Kidney glomerular epithelial cell (primary cell): ENCODE measurements at places on chromosomes 1 and 21.

DNA sequence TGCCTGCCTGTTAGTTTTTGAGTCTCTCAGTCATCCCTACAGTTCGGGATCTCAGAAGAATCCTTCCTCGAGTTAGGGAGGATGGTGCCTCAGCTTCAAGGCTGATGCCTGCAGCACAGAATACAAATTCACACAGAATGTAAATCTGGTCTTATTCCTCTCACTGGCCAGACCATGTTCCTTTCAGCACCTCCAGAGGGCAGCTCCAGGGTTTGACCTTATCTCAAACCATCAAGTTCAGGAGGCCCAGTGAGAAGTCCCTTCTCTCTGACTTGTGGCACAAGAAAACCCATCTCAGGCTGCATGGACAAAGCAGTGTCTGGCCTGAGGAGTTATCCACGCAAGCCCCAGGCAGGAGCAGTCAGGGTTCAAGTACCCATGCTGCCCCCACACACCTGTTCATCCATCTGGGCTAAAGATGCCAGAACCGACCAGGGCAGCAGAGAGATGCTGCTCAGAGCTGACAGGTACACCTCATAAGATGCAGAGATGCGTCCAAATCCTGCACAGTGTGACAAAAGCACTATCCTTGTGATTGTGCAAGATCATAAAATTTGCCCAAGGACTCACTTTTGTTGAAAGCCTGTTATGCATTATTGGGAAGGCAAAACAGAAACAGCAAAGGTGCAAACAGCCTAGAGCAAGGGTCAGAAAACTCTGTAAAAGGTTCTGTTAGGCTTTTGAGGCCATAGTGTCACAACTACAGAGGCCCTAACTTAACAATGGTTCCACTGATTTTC lies 49.8 kb downstream of the BCAR3 start:
- no peak for DNase-seq

DNA sequence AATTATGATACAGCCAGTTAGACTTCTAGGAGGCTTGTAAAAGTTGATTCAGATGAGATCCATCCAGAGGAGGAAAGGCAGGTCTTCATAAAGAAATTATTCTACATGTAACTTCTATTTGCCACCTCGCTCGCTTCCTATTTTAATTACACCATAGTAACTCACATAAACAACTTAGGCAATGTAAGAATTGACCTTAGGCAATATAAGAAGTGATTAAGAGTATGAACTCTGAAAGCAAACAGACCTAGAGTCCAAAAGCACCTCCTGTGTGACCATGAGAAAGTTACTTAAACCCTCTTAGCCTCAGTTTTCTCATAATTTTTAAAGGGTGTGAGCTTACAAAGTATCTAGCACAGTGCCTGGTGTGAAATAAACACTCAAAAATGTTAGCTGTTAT lies 192.7 kb upstream of the NFIA start:
- no peak for DNase-seq

DNA sequence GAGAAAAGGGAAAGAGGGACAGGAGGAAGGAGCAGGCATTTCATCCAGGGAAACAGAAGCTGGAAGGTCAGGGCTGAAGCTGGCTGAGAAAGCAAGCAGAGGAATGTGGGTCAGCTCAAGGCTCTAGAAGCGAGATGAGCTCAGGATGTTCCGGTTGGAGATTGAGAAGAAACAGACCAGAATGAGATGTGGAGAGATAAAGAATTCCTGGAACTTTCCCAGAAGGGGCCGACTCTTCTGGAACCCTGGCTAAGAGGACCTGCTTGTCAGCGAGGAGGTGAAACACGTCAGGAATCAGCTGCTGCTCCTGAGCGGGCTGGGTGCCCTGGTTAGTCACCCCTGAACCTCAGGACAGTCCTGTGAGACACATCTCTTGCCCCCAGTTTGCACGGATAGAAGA lies 75.9 kb downstream of the HUNK start:
- DNase-seq, result no peak

GRCh38 chr21:43267391-43268085 lies 98.7 kb downstream of the CRYAA start:
- no peak for DNase-seq

DNA sequence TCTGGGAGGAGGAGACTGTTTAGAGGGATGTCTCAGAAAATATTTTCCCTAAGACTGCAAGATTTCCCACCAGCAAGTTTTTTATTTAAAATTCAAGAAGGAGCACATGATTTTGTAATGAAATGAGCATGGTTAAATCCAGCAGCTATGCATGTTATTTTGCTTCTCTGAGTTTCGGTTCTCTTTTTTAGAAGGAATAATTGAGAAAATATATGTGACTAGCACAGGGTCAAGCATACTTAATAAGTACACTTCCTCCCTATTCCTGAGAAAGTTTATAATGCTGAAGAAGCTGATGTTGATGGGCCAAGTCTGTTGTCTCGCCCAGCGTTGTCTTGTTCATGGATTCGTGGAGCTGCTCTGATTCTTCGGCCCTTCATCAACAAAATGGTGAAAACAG lies 51.2 kb downstream of the EXO1 start:
- no peak for DNase-seq

- DNase-seq, result no peak
Measured at GRCh38 chr1:76824106-76824505, 43.2 kb upstream of the ST6GALNAC5 start.

GRCh38 chr1:194512957-194513356 lies 1326.5 kb upstream of the B3GALT2 start:
- no peak for DNase-seq

- DNase-seq, result no peak
Measured at GRCh38 chr1:89986020-89986419, 8.9 kb upstream of the ZNF326 start.

DNA sequence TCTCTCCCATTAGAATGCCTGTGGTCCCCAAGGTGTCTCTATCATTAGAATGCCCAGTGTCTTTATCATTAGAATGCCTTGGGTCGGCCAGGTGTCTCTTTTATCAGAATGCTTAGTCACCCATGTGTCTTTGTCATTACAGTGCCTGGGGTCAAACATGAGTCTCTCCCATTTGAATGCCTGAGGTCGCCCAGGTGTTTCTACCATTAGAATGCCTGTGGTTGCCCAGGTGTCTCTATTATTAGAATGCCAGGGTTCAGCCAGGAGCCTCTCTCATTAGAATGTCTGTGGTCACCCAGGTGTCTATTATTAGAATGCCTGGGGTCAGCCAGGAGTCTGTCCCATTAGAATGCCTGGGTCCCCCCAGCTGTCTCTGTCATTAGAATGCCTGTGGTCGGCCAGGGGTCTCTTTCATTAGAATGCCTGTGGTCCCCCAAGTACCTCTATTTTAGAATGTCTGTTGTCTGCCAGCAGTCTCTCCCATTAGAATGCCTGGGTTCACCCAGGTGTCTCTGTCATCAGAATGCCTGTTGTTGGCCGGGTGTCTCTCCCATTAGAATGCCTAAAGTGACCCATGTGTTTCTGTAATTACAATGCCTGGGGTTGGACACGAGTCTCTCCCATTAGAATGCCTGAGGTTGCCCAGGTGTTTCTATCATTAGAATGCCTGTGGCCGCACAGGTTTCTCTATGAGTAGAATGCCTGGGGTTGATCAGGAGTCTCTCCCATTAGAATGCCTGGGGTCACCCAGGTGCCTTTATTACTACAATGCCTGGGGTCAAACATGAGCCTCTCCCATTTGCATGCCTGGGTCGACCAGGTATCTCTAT lies 57.1 kb downstream of the RNF187 start:
- DNase-seq, result no peak

GRCh38 chr1:113253187-113253586 lies 137.1 kb upstream of the MAGI3 start:
- DNase-seq, result no peak

GRCh38 chr1:206117151-206117948 lies at the start of gene AVPR1B:
AVPR1B (minus strand) TSS chr1:206117388; CDS start chr1:206116890, 498 bp downstream.
- DNase-seq, result no peak

DNA sequence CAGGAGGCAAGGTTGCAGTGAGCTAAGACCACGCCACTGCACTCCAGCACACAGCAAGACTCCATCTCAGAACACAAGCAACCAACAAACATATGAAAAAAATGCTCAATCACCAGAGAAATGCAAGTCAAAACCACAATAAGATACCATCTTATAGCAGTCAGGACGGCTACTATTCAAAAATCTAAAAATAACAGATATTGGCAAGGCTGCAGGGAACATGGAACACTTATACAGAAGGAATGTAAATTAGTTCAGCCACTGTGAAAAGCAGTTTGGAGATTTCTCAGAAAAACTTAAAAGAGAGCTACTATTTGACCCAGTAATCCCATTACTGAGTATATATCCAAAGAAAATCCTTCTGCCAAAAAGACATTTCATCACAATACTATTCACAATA lies 27.6 kb upstream of the POGK start:
- no peak for DNase-seq

DNA sequence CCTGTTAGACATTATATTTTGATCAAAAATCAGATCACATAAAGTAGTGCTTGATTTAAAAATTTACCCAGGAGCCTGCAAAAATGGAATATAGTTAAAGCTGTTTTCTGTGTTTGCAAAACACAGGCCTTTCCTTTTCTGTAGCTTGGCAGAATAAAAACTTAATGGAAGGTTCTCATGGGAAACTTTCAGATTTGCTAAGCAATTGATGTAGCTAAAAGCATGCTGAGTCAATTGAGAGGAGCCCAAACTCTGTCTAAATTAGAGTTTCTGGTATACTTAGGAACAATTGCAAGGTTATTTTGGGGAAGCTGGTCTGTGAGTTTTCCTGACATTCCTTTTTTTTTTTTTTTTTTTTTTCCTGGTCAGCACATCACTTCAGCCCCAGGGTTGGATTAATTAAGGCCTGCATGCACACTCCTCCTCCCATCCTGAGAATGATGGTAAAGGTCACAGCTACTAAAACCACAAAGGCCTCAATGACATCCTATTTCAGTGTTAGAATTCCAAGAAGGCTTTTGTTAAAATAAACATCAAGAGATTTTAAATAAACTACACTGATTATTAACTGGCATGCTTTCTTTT lies 608.7 kb downstream of the PLPP3 start:
- DNase-seq, result no peak
